Activated naive CD4-positive, alpha-beta T cell (primary cell): ENCODE measurements at places on chromosomes 5 and 9.

- DNase-seq: no peak
Measured at GRCh38 chr5:60538955-60539866, 160.8 kb downstream of the DEPDC1B start.

- no peak for DNase-seq
Measured at GRCh38 chr5:77172713-77173328, 37.7 kb upstream of the PDE8B start.

GRCh38 chr9:126986506-126986951 is 71.9 kb downstream of the RALGPS1 start:
- no peak for DNase-seq

- DNase-seq: no peak
Measured at GRCh38 chr9:16058131-16058549, 505.3 kb downstream of the CCDC171 start.

DNA sequence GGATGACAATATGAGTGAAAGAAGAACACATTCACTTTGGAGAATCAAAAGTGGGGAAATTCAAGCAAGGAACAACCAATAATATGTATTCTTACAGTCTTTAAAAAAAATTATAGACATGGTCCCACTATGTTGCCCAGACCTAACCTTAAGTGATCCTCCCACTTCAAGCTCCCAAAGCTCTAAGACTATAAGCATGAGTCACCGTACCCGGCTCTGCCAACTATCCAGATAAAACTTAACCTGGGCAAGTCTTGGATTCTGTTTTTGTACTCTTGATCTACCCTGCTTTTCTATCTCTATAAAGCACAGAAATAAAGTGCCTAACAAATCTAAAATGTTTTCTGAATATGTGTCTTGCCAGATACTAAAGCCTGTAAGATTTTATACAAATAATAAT is 30.9 kb downstream of the CEMIP2 start:
- no peak for DNase-seq

DNA sequence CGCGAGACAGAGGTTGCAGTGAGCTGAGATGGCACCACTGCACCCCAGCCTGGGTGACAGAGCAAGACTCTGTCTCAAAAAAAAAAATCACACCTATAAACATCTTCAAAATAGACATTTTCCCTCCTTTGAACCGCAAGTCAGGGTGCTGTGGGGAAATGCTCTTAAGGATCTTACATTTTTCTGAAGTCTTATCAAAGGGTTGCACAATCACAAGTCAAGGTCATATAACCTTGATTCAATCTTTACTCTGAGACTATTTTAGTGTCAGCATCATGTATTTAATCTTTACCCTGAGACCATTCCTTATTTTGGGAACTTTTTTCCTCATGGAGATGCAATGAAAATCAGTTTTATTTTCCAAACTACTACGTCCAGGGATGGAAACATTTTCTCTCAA is 62.8 kb upstream of the RANBP3L start:
- no peak for DNase-seq
